ENCODE measurements at places on chromosomes 3 and 15. TPM values are rescaled to one million over a fixed set of nuclear protein-coding genes. Genes with fewer than 3 reads are reported as not detected.

The RBM5 gene
- 61.4 TPM for total RNA-seq

The ALDH1L1 gene
- 0.46 TPM for total RNA-seq

The TMEM158 gene
- 22.1 TPM for total RNA-seq

The PPM1L gene
- 0.32 TPM for total RNA-seq

The SNTN gene
- not detected for total RNA-seq

The THRB gene
- 2.8 TPM for total RNA-seq

The CADPS gene
- not detected for total RNA-seq

The ATP13A4 gene
- total RNA-seq = not detected

The UTS2B gene
- 0.57 TPM for total RNA-seq

The PLSCR2 gene
- not detected for total RNA-seq

The AMOTL2 gene
- 42.3 TPM for total RNA-seq

The CP gene
- 6.2 TPM for total RNA-seq

The HGD gene
- total RNA-seq = 1.3 TPM

The C3orf33 gene
- total RNA-seq = 10.8 TPM

The EFHB gene
- total RNA-seq = 0.72 TPM
